ENCODE measurements at places on chromosomes 2 and 18.

- no peak for DNase-seq
These were observed 720.3 kb downstream of the DPP10 start for GRCh38 chr2:115162494-115163293.

- DNase-seq: no peak
These were observed 1.0 kb downstream of the MARS2 start for GRCh38 chr2:197705912-197706838.

DNA sequence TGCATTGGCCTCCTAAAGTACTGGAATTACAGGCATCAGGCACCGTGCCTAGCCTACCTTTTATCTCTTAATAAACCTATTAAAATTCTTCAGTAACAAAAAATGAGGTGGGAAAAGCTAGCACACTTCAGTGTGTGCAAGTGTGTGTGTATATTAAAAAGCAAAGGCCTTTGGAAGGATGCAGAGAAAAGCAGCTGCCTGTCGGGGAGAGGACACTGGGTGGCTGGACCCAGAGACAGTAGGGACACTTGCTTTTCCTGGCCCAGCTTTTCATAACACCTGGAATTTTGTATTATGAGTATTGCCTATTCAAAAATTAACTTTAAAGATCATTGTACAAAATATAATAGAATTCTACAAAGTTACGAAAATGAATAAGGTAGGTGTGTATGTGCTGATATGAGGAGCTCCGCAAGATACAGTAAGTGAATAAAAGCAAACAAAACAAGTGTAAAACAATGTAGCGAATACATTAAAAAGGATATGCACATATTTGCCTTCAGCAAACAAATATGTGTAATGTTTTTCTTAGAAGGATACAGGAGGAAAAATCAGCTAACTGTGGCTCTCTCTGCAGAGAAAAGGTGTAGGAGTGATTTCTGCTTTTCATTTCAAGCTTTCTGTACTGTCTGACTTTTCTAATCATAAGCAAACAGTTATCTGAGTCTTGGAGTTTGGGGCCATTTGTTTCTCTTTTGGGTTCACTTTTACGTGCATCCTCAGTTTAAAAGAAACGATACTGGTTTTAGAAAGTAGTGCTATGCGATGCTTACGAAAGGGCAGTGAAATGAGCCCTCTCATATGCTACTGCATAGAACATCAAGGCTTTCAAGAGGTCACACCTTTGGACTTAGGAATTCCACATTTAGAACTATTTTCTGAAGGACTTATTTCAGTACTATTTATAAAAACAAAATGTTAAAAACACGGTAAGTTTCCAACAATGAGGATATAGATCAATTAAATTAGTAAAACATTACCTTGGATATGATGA is 70.8 kb downstream of the USP40 start:
- no peak for DNase-seq

DNA sequence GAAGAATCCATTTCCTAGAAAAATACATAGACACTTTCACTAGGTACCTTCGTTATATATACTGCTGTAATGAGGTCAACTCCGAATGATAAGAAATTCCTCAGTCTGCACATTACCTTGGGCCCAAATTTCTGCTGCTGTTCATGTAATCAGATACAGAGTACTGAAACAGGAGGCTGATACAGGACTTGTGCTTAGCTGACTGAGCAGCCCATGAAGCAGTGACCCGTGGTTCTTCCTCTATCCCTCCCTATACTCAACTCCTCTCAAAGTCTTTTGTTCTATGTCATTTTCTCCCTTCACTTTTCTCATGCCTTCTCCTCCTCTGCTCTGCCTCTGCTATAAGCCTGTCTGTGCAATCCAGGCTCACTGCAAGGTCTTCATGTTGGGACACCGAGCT is 57.5 kb upstream of the ST8SIA5 start:
- no peak for DNase-seq
